Activated CD4-positive, alpha-beta T cell treated with anti-CD3 and anti-CD28 coated beads, Interleukin-2, amount 50 U/mL, for 24 hours (primary cell): ENCODE measurements at places on chromosomes 4 and X.

DNA sequence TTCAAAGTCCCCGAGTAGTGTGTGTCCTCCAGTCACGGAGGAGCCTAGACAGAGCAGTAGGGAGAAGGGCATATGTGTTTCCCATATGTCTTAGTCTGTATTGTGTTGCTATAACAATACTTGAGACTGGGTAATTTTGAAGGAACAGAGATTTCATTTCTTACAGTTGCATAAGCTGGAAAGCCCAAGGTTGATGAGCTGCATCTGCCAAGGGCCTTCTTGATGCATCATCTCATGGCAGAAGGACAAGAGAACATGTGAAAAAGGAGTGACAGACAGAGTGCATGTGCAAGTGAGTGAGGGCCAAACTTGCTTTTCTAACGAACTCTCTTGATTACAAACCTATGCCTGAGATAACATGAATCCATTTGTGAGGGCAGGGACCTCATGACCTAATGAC lies 243.4 kb downstream of the ARHGAP10 start:
- DNase-seq, result no peak

DNA sequence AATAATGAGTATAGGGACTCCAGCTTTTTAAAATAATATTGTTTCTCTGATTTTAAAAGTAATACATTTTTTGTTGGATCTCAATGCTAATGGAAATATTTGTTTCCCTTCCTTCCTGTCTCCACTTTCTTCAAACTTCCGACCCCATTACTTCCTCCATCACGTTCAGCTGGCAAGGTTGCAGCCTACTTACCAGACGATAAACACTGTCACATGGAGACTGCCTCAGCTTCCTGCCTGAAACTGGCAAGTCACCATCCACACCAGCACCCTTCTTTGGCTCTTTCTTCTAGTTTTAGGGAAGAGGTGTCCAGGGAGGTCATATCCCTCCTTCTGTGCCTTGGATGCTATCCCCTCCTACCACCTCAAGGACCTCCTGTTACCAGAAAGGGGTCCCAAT lies 3.4 kb upstream of the INTU start:
- no peak for DNase-seq

DNA sequence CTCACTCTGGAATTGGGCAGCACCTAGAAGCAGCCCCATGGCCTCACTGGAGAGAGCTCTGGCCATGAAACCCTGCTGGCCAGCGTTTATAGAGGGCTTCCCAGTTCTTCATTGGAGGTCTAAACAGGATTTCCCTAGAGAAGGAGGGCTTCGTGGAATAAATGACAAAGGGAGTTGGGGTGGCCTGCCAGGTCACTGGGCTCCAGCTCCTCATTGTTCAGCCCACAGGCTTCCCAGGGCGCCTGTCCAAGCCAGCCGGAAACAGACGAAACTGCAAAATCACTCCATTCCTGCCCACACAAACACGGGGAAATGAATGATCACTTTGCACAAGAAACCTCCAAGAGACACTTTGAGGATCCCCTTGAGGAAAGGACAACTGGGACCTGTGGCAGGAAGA lies 189.7 kb downstream of the TSPAN5 start:
- no peak for DNase-seq

DNA sequence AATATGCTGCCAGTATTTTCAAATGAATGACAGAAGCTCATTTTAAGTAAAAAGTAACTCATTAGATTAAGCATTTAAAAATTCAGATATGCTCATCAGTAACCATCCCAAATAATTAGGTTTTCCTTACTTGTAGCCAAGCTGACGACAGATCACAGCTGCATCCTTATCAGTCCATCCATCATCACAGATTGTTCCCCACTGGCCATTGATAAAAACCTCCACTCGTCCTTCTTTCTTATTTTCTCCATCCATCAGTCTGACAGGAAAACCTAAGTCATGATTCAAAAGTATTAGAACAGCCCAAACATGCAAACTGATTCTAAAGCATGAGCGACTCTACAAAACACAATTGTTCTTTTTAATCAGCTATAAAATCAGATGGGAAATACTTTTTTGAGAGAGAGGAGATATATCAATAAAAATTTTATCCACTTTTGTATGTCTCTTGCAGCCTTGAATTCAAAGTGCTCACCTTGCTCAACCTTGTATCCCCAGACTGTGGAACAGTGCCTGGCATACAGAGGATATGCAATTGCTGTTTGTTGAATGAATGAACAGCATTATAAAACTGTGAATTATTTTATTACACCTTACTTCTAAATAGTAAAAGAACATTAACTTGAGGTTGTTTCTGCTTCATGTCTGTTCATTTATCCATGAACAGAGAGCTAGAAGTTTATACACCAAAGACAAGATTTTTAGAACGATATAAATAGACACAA lies 44.3 kb downstream of the PRSS12 start:
- DNase-seq, result no peak

- DNase-seq, result no peak
Observed at GRCh38 chr4:112946127-112946526, 103.3 kb upstream of the ANK2 start.

- DNase-seq, result no peak
Observed at GRCh38 chr4:70768301-70768948, 46.7 kb downstream of the RUFY3 start.

GRCh38 chr4:108350332-108350731 lies 181.6 kb upstream of the LEF1 start:
- no peak for DNase-seq

DNA sequence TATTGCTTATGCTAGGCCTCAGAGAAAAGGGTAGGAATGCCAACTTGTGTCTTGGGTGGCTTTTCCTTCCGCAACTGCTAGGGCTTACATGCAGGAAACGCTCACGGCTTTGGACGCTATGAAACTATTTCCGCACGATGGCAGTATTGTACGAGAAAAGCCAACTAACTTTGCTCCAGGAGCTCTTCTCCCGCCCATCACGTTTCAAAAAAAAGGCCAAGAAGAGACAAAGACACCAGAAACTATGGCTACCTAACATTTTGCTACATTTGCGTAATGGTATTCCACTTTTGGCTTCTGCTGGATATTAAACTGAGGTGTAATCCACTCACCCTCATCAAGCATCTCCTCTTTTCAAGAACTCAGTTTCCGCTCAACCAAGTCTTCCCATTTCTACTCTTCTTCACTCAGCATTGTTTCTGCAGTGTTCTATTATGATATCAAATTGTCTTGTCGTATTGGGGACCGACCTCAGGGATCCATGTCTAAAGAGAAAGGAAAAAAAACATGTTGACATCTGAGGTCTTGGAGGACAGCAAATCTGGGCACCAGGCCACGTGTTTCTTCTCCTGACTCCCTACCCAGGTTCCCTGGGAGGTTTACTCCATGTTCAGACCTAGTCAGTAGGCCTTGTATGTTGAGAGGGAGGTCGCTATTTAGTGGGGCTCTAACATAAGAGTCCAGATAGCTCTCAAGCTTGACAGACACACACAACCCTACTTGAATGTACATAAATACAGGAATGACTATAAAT lies 239.4 kb upstream of the STK26 start:
- no peak for DNase-seq

DNA sequence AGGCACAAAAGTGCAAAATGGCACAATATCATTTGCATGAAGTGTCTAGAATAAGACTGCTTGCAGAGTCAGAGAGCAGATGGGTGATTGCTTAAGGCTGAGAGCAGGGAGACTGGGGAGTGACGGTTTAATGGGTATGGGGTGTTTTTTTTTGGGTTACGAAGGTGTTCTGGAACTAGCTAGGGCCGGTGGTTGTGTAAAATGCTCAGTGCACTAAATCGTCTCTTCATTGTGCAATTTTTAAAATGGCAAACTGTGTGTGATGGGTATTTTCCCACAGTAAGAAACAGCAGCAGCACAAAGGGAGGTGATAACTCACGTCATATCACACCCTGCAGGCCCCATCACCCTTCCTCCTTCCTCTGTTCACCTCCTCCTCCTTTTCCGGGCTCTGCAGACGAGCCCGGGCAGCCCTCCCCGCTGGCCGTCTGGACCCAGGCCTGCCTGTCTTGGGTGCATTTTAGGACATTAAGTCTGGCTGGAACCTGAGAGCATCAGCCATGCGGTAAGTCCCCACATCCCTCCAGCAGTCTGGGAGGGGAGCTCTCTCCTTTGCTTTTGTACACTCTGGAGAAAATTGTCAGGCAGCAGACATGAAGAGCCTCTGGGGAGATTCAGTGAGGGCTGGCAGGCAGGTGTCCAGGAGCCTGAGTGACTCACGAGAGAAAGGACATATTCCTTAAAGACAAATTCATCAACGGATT lies 42.7 kb downstream of the ASMT start:
- DNase-seq, result peak; percentile 57

- no peak for DNase-seq
Observed at GRCh38 chr4:1060621-1061020, 49.2 kb downstream of the FGFRL1 start.

DNA sequence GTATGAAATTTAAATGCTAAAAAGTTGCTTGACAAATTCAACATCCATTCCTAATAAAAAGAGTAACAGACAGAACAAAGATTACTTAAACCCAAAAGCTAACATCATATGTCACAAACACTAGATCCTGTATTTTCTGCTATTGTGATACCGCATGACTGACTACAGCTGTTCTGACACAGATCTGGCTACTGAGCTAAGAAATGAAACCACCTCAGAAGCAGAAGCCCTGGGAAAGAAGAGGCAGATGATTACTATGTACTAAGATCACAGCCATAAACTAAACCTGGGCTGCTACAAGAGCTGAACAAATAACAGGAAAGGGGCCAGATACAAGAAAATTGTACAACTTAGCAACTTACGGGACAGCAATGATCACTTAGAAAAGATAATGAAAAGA lies 9.4 kb downstream of the LETM1 start:
- no peak for DNase-seq

- DNase-seq, result no peak
Observed at GRCh38 chrX:110363244-110363643, 4.6 kb downstream of the RTL9 start.

- no peak for DNase-seq
Observed at GRCh38 chrX:16882169-16882568, 12.0 kb upstream of the RBBP7 start.
